ENCODE measurements at places on chromosomes 13 and 19. TPM values are rescaled to one million over a fixed set of nuclear protein-coding genes. Genes with fewer than 3 reads are reported as not detected.

VSTM1 gene
- total RNA-seq: not detected

KLHL1 gene
- total RNA-seq: 0.26 TPM

ZNF44 gene
- total RNA-seq: 28.3 TPM

KLK15 gene
- not detected for total RNA-seq

ACTMAP gene
- total RNA-seq: 0.79 TPM

GAPDHS gene
- not detected for total RNA-seq

Data from urinary bladder (tissue), 4 donors.